ENCODE measurements at places on chromosomes 3 and 15.

DNA sequence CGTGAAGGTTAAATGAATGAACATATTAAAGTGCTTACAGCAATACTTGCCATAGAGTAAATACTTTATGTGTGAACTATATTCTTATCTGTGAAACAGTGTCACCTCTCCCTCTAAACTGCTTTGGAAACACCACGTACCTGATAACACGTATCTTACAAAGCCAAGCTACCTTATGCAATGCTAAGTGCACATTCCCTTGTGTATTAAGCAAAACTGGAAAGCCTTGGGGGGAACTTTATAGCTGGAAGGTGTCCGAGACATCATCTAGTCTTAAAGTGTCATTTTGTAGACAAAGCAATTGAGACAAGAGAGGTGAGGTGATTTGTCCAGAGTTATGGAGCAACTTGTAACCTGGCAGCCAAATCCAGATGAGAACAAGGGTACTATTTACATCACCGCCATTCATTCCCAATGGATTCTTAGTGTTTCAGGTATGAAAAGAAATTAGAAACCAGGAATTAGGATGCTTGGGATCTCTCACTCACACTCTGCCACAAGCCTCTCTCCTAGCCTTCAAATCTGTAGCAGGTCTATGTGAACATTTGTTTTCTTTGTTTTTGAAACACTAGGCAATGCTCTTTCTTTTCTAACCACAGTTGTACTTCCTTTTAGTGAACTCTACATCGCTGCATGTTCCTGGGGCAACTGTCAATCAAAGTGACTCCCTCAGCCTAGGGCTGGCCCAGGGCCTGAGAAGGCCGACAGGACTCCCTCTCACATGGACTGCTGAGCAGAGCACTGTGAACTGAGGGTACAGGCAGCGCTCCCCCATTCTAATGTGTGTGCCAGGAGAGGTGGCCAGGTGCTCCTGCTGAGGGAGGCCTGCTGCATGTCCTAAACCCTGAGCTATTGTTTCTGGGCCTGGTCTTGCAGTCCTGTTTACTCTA lies 13.9 kb upstream of the MGLL start:
- DNase-seq: no peak

- DNase-seq: no peak
These were observed 58.5 kb downstream of the STARD5 start for GRCh38 chr15:81265256-81265943.

- DNase-seq: no peak
These were observed 306.2 kb downstream of the FOXP1 start for GRCh38 chr3:71277341-71277740.

DNA sequence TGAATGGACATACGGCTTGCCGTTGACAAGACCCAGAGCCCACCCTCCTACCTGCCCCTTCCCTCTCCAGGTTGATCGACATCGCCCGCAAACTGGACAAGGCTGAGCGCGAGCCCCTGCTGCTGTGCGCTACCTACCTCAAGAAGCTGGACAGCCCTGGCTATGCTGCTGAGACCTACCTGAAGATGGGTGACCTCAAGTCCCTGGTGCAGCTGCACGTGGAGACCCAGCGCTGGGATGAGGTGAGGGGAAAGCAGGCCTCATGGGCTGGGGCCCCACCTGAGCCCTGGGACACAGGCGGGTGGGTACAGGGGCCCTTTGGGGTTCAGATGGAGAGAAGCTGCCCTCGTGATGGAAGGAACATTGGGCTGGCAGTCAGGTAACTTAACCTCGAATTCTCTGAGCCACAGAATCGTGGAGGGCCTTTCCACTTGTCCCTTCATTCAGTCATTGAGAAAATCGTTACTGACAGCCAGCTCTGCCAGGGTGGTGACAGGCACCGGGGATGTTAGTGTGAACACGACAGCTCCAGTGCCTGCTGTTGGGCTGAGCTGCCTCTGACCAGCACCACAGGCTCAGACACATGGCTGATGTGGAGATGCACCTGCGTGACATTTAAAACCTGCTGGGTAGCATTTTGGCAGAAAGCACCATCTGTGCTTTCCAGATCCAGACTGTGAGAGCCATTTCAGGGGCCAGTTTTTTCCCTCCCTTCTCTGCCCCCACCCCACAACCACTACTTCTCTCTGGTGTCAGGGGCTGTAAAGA lies 25.6 kb upstream of the RHO start:
- DNase-seq: no peak

DNA sequence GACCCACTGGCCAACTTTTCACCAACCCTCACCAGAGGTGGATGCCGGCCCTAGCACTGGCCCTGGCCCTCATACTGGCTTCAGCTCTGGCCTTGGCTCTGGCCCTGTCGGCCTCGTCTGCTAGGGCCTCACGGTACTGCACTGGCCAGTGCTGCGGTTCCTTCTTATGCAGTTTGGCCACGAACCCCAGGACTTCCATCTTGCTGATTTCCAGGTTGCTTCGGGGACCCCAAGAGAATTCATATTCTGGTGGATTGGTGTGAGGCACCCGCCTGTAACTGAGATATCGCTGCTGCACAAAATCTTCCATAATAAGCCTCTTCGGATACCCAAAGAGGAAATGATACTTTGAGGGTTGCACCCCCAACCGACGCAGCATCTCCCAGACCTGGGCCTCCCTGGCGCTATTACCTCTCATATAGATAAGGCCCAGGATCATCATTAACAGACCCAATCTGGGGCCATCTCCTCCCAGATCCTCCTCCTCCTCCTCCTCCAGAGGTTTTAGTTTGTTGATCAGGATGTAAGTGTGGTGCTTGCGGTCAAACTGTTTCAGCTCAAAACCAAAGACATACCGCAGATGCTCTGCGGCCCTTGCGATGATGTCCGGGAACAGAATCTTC lies 883 bp downstream of the MAGEF1 start:
- no peak for DNase-seq

GRCh38 chr3:11769704-11770476 lies 76.8 kb downstream of the TAMM41 start:
- no peak for DNase-seq

- no peak for DNase-seq
These were observed 762.7 kb downstream of the ROBO1 start for GRCh38 chr3:79005084-79005483.

DNA sequence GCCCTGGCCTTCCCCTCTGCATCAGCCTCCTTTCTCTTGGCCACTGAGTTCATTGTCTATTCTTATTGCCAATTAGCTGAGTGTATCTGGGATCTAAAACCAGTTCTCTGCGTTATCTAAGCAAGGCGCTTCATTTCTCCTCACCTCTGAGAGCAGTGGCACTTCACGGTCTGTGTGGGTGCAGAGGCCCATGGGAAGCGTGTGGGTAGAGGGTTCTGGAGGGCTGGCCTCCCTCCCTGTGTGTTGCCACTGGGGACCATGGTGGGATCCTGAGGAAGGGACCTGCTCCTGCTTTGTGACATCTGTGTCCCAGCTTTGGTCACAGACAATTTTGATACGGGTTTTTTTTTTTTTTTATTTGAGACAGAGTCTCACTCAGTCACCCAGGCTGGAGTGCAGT lies 32.7 kb downstream of the EDEM1 start:
- DNase-seq: no peak

DNA sequence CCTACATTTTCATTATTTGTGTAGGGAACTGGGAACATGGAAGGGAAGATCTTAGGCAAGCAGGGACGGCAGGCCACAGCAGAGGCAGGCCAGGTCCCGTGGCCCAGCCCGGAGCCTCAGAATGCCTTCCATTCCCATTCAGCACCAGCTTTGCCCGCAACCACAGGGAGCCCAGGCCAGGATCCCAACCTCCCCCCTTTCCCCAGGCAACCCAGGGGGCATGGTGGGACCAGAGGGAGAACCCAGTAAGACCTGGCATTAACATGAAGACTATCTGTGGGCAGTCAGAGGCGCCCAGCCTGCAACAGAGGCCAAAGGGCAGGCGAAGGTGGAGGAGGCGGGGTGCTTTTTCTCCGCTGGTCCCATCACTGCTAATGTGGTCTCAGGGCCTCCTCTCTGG lies 135.6 kb downstream of the TPRA1 start:
- DNase-seq: no peak

DNA sequence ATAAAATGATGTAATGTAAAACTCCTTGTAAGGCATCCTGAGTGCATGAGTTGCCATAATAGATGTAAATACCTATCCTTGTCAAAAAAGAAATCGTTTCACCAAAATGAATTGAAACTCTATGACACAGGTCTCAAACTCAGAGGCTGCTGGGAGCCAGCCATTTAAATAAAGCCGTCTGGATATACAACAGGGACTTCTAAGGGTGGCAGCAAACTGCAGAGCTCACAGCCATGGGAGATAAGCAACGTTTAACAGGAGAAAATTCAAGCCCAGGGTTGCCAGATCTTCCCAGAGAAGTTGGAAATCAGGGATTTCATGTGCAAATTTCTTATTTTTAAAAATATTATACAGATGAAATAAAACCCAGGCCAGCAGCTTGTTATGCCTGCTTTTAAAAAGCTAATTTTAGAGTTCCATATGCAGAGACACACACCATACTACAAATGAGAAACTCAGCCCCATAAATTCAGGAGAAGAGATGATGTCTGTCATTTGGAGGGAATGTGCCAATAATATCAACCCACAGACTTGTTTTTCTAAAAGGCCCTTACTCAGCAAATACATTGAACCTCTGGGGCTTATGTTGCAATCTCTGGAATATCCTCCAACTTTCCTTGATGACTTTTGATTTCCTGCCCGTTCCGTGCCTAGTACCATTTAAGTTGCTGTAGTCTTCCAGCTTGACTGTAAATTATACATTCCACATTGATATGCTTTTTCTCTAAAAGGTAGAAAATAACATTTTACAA lies 75.6 kb downstream of the AQP9 start:
- no peak for DNase-seq

GRCh38 chr3:97579365-97579764 lies 185.2 kb upstream of the ARL6 start:
- DNase-seq: no peak

GRCh38 chr3:146243559-146243958 lies 7.3 kb downstream of the PLSCR4 start:
- no peak for DNase-seq

GRCh38 chr15:91171334-91171733 lies 71.3 kb downstream of the SV2B start:
- DNase-seq: no peak

GRCh38 chr3:159726231-159726964 lies 262.2 kb upstream of the IL12A start:
- DNase-seq: no peak

GRCh38 chr3:30292192-30292893 lies 314.1 kb upstream of the TGFBR2 start:
- DNase-seq: no peak

DNA sequence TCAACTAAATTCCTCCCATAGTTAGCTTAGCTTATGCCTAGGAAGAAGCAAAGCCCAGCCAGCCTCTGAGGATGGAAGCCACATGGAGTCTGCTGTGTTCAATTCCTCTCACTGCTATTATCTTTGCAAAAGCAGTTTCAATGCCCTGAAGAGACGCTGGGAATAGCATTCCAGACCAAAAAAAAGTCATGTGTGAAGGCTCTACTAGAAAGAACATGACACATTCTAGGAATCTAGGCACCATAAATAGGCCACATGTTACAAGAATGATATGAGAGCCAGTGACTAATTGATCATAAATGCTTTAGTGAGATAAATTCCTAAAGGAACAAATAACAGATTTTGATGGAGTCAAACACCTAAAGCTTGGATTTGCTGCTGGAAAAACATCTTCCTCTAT lies 800.8 kb downstream of the TUSC7 start:
- DNase-seq: no peak

GRCh38 chr15:35329521-35329961 lies 216.4 kb downstream of the DPH6 start:
- DNase-seq: no peak

DNA sequence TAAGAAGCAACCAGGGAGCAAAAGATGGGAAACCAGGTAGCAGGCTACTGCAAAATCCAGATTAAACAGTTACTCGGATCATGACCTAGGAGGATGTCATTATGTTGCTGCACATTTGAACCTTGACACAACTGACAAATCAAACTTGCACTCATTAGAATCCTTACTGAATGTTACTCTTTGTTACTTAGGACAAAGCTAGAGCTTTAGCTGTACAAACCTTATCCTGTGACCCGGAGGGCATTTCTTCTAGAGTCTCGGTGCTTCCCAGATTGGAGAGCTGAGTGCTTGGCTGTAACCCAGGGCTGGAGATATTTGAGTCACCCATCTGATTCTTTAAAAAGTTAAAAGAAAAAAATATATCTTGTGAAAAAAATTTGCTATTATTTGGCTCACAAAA lies 43.4 kb downstream of the DCP1A start:
- no peak for DNase-seq

GRCh38 chr3:18898911-18899310 lies 249.4 kb upstream of the KCNH8 start:
- DNase-seq: no peak

DNA sequence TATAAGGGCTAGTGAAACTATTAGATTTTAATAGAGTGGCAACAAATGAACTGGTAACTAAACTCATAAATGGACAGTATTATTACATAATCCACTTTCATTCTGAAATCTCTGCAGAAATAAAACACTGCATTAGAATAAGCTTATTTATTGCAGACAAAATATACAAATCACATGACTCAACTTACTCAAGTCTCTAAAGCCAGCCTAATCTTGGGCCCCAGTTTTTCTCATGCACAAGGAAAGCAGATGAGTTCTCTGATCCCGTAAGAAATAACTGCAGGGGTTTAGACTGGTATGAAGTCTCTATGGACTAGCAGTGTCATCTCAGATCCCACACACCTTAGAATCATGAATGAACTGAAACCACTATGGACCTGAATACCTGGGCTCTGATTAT lies 5.8 kb downstream of the DLG1 start:
- no peak for DNase-seq

DNA sequence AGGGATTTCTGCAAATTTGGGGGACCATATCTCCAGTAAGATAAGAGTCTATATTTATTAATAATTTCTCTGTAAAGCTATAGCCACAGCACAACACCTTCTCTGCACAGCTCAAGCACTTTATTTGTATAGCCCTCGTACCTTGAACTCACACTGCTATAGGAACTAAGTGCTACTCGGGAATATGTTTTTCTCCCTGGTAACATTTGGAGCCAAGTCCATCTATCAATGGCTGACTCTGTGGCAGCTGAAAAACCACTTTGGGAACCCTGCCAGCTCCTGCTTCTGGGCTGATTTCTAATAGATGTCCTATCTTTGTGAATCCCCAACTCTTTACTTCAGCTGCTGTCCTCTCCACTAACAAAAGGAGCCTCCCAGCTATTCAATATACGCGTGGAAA lies 298.5 kb downstream of the GBE1 start:
- no peak for DNase-seq
